ENCODE measurements at places on chromosomes 7 and 10.

GRCh38 chr7:139471740-139472353 lies 11.6 kb downstream of the KLRG2 start:
- DNase-seq = no peak

DNA sequence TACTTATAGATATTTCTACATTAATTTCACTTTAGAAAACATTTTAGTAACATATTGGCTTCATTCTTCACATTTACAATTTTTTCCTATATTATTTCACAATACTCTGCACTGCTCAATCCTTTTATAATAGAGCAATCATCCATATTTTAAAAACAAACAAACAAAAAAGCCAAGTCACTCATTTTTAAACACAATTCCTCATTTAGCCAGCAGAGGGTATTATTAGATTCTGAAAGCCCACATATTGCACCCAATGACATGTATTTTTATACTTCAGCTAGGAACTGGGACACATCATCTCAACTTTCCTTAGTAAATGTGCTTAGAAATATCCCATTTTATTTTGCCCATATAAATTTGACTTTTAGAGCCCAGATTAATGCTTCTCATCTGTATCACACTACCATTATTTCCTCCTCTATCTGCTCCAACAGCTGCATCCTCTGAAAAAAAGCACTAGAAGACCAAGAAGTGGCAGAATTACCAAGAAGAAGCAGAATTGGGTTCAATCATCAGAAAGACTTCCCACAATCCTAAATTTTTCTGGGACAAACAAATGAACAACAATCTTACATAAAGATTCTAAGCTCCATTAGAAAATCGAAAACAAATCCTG lies 29.5 kb downstream of the CTNNA3 start:
- DNase-seq = no peak

DNA sequence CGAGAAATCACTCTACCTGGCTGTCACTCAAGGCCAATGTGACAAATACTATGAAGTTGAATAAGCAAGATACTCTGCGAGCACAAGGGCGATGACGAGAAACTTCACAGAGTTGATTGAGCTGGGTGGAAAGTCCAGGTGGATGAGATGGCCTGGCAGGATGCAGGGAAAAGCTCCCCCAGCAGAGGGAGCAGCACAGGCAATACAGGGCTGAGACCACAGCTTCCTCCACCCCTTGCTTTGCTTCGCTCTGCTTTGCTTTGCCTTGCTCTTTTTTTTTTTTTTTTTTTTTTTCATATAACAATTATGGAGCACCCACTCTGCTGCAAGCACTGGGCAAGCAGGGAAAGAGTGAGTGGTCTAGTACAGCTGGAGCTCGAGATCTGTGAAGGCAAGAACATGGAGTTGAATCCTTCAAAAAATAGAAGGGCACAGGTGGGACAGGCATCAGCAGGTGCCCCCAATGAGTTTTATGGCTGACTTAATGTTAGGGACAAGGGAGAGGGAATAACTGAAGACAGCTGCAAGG lies 88.3 kb downstream of the CABCOCO1 start:
- DNase-seq = peak; percentile 46

DNA sequence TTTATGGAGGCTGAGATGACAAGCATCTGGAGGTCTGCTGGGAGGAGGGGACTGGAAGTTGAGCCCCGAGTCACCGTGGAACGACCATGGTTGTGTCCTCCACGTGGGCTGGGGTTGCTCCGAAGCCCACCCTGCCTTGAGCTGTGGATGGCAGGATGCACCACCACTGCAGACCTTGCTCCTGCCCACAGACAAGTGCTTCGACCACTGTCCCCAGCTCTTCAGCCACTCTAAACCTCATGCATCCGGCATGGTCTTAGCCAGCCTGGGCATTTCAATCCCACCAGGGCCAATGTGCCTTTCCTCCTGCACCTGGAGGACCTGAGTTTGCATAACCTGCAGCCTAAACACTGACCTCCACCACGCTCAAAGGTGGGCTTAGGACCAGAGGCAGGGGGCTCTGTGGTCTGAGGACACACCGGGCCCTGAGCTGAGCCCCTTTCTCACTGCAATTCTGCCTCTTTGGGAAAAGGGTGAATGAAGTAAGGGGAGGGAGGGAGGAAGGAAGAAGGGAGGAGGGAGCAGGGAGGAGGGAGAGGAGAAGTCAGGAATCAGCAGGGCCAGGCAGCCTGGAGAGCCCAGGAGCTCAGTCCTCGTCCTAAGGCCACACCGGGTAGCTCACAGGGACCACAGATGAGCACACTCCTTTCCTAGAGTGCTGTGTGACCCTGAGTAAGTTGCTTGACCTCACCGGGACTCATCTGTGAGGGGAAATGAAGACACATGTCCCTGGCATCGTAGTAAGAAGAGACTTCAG lies 44.8 kb upstream of the DNAAF5 start:
- DNase-seq = no peak

DNA sequence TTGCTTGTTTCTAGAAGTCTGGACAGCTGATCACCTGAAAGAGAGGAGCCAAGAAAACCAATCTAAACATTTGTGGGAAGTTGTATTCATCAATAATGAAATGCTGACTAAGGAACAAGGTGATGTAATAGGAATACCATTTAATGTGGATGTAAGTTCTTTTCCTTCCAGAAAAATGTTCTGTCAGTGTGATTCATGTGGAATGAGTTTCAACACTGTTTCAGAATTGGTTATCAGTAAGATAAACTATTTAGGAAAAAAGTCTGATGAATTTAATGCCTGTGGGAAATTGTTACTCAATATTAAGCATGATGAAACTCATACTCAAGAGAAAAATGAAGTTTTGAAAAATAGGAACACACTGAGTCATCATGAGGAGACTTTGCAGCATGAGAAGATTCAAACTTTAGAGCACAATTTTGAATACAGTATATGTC lies 39.8 kb upstream of the ZNF37A start:
- no peak for DNase-seq

GRCh38 chr10:28661035-28661434 lies 16.3 kb upstream of the BAMBI start:
- no peak for DNase-seq

DNA sequence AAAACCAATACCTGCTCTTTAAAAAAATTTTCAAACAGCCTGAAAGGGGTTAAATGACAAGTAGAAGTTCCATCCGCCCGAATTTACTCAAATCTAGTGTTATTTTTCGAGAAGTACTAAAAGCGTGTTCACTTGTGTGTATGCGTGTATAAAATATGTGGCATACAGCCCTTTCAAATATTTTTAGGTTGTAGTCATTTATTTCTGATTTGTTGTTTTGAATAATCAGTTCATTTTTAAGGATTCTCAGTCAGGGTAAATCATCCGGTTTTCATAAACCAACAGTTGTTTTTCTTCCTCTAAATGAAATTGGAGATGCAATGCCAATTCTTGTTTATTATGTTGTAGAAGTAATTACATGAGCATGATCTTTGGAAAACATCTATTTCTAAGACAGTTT lies 6.9 kb upstream of the SUN1 start:
- no peak for DNase-seq

GRCh38 chr7:80640846-80641245 lies 2.4 kb downstream of the CD36 start:
- DNase-seq = no peak

DNA sequence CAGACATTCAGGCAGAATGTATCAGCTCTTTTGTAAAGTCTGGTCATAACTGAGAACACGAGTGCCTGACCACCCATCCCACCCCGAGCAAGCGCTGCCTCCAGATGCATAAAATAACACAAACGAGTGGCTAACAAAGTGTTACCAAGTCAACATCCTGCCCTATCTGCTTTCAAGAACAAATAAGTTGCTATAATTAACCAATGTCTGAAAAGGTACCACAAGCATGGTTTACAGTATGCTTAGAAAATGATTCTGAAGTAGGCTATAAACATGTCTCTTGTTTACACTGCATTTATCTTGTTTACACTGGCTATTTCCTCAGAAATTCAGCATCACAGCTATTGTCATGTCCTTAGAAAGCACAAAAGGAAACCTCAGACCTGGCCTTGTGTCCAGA lies 49.5 kb downstream of the PIK3AP1 start:
- DNase-seq = no peak

DNA sequence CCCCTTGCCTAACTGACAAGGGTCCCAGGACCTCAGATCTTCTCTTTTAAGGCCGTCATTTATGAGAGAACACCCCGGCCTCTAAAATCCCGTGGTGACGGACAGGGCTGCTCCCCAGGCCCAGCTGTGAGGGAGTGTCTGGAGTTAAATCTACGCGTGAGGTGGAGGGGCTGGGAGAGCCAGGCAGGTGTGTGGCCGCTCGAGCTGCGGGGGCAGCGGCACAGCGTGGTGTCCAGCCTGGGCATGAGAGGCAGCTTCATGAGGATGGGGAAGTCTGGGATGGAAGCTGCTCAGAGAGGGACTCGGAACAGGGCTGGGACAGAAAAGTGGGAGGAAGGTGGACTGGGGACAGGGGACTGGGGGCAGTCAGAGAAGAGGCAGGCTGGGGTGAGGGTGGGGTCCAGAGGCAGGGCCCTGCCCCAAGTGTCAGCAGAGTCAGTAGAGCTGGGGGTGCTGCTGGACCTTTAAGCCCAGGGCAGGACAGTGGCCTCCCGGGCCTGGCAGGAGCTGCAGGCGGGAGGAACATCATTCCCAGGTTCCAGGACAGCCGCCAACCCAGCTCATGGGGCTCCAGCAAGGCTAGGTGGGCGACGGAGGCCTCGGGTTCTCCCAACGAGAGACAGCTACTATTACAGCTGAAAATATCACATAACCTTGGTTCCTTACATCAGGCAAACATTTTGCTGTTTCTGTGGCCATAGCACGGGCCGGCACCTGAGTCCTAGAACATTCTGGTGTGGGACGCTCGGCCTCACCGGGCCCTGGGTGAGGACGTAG lies 55.2 kb downstream of the JAKMIP3 start:
- DNase-seq = no peak

GRCh38 chr10:64773357-64773756 lies 1252.2 kb downstream of the REEP3 start:
- no peak for DNase-seq

- DNase-seq = no peak
These were observed 4.7 kb upstream of the ENTPD7 start for GRCh38 chr10:99654390-99655175.

DNA sequence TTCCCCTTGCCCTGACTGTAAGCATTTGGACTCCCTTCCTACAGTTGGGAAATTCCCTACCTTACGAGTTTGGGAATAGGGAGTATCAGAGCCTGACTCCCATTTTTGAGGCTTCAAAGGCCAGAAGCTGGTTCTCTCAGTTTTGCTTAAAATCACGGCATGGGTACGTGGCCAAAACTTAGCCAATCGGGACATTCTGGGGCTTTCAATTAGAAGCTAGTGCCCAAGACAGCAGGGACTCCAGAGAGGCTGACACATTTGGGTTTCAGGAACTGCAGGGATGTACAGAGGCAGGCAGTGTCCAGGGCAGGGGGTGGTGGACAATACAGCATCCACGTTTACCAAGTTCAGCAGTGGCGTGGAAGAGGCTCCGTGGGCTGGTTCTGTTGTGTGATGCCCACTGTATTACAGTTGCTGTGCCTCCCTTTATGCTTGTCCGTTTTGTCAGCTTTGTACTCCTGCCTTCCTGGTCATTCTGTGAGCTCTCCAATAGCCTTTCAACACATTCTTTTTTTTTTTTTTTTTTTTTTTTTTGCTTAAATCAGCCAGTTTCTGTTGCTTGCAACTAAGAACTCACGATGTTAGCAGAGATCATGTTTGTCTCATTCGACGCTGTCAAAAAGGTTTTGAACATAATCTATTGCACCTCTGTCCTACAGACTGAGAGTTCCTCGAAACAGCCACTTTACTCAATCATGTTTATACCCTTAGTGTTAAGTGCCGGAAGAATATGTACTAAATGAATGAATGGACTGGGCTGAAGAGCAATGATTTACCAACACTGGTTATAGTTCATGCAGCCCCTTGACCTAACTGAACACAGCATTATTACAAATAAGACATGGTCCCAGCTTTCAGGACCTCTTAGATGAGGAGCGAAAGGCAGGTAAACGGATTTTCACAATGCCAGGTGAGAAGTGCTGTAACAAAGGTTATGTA lies 1.1 kb downstream of the GGCT start:
- DNase-seq = no peak

DNA sequence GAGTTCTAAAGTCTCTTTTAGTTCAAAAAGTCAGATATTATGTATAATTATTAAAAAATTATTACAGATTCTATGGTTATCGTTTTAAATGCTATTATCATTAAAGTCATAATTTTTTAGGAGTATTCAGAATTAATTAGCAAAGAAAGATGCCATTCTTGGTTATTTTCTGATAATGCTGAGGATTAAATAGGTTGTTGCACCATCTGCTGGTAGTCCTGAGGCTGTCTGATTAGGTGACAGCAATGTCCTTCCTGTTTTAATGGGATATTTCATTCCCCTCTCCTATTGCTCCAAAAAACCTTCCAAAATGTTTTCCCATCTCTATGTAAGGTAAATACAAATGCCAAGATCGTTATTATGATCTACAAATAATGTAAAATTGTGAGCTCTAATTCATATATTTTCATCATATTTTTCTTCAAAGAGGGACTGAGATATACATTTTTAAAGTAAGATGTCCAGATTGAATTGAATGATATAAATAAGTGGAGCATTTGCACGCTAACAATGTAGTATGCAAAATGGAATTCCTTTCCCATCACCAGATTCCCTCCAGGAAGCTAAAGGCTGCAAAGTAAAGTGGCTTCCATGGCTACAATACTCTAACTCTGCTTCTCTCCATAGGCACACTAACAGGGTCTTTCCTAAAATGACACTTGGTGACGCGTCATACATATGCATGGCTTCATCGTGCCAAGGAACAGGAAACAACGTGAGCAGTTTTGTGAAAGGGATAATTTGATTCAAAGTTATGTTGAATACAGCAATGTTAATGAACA lies 58.8 kb upstream of the AKR1E2 start:
- no peak for DNase-seq

GRCh38 chr10:2081501-2081900 lies 344.2 kb upstream of the ADARB2 start:
- DNase-seq = no peak
